ENCODE measurements at places on chromosomes 1 and 21.
A peak's percentile ranks its signal among the peaks of the same experiment; 100 is the strongest.

DNA sequence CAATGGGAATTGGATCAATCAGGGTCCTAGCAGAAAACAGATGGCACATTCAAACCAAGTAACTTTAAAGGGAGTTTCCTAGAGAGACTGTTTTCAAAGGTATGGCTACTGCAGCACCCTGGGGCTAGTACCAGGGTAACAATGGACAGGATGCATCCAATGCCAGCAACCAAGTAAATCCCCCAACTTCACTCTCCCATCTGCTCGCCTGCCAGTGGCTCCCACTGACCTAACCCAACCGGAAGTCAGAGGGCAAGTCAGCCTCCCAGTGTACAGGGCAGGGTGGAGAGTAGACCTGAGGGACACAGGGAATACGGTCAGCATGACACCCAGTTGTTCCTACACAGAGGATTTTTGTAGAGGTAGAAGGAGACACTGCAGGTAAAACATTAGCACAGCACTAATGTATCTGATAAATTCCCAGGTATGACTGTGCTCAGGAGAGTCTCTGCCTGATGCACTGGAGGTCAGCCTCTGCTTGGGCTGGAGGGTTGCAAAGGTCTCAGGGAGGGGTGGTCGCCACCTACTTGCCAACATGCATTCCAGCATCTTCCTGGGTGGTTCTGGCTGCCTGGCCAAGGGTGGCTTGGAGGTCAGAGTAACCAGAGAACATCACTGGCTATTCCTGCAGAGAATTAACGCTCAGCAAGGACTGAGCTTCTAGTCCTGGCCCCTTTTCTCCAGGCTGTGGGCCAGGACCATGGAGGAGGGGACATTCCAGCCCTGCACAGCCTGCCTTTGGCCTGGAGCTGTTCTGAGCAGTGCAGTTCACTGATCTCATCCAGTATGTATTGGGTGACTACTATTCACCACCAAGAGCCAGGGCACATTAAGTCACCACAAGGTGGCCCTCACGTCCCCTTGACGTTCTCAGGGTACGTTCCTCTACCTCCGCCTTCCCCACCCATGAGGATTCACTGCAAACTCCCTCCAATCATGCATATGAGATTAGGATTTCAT is 5.1 kb upstream of the GJA4 start:
- peak; percentile 35 for DNase-seq

GRCh38 chr1:203799157-203799556 is 3.7 kb downstream of the ZBED6 start:
- DNase-seq, result no peak

- no peak for DNase-seq
These were observed 15.8 kb downstream of the SNX7 start for GRCh38 chr1:98677288-98677687.

DNA sequence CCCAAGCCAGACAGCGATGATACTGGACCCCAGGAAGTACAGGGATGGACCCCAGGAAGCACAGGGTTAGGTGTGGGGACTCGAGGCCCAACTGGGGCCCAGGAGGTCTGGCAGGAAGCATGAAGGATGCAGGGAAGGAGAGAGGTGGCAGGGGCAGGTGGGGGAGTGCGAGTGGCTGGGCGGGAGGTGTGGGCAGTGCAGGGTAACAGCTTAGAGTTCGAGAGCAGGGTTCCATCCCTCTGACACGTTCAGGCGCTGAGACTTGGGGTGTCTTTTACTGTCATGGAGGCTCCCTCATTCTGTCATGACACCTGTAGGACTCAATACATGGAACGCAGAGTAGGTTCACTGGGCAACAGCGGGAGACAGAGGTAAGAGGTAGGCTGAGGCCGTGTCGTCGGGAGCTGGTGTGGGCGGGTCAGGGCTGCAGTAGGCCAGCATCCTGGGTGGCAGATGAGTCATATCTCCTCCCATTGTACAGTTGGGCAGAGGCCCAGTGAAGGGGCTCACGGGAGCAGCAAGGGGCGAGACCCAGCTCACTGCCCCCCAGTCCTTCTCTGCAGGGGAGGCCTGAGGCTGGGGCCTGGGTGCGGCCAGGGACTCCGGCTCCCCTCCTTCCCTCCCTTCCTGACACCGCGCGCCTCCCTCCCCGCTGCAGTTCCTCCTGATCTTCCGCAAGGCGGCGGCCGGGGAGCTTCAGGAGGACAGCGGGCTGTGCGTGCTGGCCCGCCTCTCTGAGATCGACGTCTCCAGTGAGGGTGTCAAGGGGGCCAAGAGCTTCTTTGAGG is 11.6 kb upstream of the CTRC start:
- peak; percentile 51 for DNase-seq

DNA sequence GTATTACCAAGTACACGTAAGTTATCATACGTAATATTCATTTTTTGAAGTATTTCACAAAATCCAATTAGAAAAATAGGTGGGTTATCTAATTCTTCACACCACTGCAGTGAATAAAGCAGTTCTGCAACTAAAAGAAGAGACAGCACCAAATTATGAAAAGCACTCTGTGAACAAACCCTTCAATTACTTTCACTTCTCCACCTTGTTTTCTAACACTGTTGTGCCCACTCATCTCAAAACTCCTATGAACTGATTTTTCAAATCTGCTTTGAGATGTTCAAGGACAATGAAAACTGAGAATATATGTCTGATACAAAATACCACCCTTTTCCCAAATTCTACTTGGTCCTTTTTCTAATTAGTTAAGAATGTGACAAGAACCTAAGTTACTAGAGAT is 39.4 kb downstream of the LTN1 start:
- no peak for DNase-seq

GRCh38 chr1:21813542-21813941 is 1.5 kb downstream of the LDLRAD2 start:
- DNase-seq, result no peak

- DNase-seq, result no peak
These were observed 588.1 kb upstream of the BRINP3 start for GRCh38 chr1:191065771-191066170.

DNA sequence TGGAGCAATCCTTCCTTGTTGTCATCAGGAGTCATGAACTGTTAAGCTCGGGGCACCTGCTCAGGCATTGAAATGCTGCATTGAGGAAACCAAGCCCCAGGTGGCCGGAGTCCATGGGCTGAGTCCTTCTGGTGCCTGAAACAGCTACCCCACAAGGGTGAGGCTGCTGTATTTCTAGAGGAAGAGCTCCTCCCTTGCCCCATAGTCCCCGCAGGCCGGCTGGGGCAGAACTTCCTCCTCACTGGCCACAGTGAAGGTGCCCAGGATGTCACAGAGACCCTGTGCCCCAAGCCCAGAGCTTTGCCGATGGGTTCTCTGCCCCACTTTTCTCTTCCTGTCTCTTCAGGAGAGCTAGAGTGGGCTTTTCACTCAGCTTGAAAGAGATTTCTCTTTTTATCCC is 80.8 kb upstream of the GCLM start:
- DNase-seq, result no peak

- DNase-seq, result no peak
These were observed 411.0 kb upstream of the ESRRG start for GRCh38 chr1:217133958-217134856.

DNA sequence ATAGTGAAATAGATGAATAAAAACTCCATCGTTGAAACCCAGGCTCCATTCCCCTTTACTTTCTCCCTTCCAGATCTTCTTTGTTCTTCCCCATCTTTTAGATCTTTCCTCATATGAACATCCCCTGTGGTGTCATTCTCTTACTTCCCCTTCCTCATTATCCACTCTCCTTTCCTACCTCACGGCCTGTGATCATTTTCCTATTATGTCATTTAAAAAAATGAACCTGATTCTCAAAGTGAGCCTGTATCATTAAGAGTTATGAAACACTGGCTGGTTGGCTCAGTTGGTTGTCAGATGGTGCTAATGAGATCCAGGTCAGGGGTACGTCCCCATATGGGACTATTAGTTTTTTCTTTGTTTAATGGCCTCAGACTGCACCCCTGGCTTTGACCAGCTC is 38.3 kb downstream of the TCEANC2 start:
- DNase-seq, result no peak

DNA sequence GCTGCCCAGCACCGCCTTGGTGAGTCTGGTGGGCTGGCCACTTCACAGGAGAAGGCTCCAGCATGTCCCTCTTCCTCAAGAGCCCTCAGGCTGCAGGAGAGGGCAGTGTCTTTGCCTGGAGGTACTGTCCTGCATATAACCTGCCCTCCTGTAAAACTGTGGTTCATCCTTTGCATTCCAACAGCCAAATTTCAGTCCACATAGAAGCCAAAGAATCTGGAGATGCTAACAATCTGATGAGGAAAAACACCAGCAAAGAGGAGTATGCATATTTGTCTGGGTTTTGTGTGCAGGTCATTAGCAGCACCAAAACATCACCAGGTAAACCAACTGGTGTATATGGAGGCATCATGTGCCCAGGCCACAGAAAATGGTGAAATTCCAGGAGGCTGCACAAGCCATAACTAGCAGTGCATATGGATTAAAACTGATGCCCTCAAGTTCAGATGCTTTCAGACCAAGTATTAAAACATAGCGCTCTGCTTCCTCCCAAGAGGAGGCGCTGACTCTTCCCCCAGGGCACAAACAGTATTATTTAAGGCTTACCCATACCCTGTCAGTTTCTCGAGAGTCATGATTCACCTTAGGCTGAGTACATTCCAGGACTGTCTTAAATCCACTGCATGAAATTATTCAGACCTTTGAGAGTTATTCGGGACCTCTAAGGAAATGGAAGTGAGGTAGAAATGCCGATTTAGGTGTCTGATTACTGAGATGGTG is 150.5 kb upstream of the COA6 start:
- DNase-seq, result no peak

- DNase-seq, result no peak
These were observed 185.9 kb downstream of the COQ8A start for GRCh38 chr1:227125929-227126545.

- DNase-seq, result no peak
These were observed 8.0 kb downstream of the SMIM12 start for GRCh38 chr1:34851431-34852105.

DNA sequence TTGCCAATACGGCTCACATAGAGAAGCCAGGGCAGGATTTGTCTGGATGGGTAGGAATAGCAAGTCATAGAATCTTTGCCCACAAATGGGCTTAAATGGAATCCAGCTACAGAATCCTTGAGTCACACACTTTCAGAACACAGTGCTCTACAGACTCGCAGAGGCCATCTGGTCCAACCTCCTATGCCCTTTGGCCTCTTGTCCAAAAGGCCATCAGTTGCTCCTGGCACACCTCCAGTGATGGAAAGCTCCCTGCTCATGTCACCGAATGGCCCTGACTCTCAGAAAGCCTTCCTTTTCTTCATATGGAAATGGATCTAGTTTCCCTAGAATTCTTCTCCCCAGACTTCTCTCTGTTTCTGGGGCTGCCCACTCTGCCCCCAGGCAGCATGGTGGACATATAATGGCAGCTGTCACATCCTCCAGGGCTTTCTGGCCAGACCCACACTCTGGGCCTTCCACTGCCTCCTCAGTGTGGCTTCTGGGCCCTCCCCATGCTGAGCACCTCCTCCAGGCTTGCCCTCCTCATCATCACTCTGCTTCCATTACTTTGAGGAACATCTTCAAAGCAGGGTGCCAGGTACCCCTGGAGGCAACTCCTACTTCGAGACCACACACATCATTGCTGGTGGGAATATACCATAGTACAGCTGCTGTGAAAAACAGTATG is 33.6 kb upstream of the TRABD2B start:
- DNase-seq, result no peak

GRCh38 chr1:27157194-27157593 is 2.3 kb upstream of the SLC9A1 start:
- no peak for DNase-seq

DNA sequence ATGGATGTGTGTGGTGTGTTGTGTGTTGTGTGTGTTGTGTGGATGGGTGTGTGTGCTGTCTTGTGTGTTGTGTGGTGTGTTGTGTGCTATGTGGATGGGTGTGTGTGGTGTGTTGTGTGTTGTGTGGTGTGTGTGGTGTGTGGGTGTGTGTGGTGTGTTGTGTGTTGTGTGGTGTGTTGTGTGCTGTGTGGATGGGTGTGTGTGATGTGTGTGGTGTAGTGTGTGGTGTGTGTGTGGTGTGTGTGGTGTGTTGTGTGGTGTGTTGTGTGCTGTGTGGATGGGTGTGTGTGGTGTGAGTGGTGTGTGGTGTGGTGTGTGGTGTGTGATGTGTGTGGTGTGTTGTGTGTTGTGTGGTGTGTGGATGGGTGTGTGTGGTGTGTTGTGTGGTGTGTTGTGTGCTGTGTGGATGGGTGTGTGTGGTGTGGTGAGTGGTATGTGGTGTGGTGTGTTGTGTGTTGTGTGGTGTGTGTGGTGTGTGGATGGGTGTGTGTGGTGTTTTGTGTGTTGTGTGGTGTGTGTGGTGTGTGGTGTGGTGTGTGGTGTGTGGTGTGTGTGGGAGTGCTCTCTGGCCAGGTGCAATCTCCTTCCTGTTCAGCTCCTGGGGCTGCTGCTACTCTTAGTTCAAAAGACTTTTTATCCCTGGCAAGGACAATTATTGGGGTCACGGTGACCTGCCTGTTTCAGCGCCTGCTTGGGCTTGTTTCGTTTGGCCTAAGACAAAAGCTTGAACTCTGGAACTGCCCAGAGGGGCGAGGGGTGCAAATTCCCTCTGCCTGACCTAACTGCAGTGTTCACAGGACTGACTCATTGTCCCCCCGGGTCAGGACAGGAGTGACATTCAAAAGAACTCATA is 101.1 kb downstream of the UBIAD1 start:
- DNase-seq, result peak; percentile 13

DNA sequence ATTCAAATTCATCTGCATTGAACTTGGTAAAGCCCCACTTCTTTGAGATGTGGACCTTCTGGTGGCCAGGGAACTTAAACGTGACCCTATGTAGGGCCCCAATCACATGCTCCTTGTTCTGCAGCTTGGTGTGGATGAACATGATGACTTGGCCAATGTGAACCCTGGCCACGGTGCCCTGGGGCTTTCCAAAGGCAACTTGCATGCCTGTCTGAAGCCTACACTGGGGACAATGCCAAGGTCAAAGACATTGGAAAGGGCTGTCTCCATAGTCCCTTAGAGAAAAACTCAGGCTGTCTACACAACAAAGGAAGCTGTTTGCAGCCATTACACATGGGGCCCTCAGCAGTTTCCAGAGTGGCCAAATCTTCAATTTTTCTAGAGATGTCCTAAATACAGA is 8.9 kb upstream of the VPS13D start:
- DNase-seq, result no peak

DNA sequence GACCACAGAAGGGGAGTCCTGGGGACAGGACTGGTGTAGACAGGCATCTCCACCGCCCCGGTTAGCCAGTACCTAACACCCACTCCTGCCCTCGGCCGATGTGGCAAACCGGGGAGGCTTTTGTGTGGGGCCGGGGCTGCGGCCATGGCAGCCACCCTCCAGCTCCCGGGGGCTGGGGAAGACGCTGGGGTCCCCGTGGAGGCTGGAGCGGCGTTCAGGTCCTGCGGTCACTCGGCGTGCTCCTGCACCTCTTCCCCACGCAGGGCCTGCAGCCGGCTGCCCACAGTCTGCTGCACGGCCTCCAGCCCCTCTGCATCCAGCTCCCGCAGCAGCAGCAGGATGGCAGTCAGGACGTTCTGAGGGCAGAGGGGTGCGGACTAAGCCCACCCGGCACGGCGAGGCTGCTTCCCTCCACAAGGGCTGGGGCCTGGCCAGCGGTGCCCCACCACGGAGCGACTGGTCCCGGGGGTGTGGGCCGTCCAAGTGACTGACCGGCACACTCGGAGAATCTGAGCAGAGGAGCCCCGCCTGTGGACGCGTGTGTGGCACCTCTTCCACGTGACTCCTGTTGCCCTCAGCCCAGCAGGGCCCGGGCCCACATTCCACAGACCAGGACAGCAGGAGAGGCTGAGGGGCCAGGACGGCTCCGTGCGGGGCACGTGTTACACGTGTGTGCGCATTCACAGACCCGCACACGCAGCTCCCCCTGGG is 9.1 kb downstream of the CFAP410 start:
- DNase-seq, result no peak

- no peak for DNase-seq
These were observed 11.3 kb downstream of the NBPF3 start for GRCh38 chr1:21451212-21451611.

- DNase-seq, result no peak
These were observed 488.6 kb upstream of the RGS18 start for GRCh38 chr1:191669629-191670028.

All from SW480 (cell line).